ENCODE measurements at places on chromosomes 7 and 10.

DNA sequence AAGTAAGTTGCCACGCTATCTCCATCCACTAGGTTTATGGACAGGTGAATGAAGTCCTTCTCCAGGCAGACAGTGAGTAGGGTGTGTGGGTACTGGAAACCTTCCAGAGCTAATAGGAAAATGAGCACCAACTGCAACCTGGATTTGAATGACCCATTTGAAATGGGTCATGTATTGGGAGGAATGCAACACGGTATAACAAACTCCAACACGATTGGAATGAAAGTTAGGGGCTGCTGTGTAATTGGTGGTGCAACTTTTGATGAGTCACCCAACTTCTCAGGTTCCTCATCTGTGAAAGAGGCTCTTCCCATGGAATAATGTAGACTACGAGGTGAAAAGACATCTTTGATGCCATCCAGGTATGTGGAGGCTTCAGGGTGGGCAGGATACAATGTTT is 241.4 kb upstream of the PODXL start:
- DNase-seq = no peak

GRCh38 chr7:128838109-128838779 is 8.0 kb downstream of the FLNC start:
- no peak for DNase-seq

- no peak for DNase-seq
These were observed 259.0 kb downstream of the GRM8 start for GRCh38 chr7:126993626-126994213.

- no peak for DNase-seq
These were observed 90.1 kb downstream of the MKI67 start for GRCh38 chr10:128036011-128036615.

- no peak for DNase-seq
These were observed 330.4 kb downstream of the ARL4A start for GRCh38 chr7:13017881-13018280.

GRCh38 chr10:125538947-125539731 is 143.8 kb downstream of the TEX36 start:
- no peak for DNase-seq

GRCh38 chr7:32145911-32146310 is 75.7 kb upstream of the PDE1C start:
- DNase-seq = no peak

DNA sequence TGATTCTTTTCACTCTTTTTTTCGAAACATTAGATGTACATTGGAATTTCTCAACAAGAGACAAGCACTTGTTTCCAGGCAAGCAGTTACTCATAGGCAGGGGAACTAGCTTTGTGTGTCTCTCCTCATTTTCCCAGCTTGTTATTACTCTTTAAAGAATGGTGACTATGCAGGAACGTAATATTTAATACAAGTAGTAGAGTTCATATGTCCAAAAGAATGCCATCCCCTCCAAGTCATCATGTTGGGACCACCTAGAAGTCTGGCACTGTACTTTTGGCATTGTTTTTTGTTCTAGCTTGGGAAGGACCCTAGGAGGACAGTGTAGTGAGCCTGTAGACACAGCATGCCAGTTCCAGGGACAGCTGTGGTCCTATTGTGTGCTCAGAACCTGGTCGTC is 650.7 kb downstream of the INHBA start:
- DNase-seq = no peak

GRCh38 chr10:43307306-43307705 is 40.4 kb upstream of the RASGEF1A start:
- DNase-seq = no peak

GRCh38 chr7:26500749-26501352 is 209.2 kb downstream of the SNX10 start:
- DNase-seq = peak; percentile 34

GRCh38 chr7:74059037-74059436 is 24.6 kb upstream of the LIMK1 start:
- DNase-seq = no peak

DNA sequence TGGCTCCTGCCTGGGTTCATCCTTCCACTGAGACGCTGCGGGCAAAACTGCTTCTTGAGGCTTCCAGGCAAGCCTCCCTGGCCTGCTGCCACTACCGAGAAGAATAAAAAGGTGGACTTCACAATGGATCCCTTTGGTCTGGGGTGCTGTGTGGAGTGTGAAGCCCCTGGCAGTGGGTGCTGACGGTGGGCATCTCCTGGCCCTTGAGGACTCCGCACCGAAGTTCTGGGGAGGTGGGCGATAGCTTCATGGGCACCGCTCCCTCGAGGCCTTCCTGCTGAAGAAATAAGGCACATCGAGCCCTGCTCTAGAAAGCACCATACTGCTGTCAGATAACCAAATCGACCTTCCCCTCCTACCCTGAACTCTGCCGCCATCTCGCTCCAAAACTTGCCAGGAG is 106.6 kb upstream of the CTBP2 start:
- no peak for DNase-seq

DNA sequence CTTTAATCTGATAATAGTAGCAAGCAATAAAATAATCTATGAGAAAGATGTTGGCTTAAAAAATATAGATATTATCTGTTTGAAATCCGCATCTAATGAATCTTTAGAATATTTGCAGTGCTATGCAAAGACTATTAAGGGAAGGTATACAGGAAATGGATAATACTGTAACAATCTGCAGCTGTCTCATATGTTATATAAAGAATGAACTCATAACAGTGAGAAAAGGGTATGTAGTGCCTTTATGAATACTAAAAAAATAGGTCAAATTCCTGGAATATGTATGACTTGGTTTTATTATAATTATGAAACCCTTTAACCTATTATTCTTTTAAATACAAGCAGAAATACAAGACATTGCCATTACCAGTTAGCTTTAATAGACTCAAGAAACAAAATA is 105.1 kb upstream of the GPR22 start:
- no peak for DNase-seq

- DNase-seq = no peak
These were observed 59.4 kb upstream of the NAMPT start for GRCh38 chr7:106344211-106344610.

- DNase-seq = no peak
These were observed 994.9 kb downstream of the REEP3 start for GRCh38 chr10:64515970-64516699.

GRCh38 chr10:51400392-51401096 is 298.9 kb downstream of the CSTF2T start:
- DNase-seq = no peak

GRCh38 chr7:94655848-94656657 is at the start of gene SGCE:
Gene SGCE (minus strand): TSS chr7:94656133. CDS start chr7:94656098, 35 bp downstream.
- DNase-seq = peak; percentile 51

DNA sequence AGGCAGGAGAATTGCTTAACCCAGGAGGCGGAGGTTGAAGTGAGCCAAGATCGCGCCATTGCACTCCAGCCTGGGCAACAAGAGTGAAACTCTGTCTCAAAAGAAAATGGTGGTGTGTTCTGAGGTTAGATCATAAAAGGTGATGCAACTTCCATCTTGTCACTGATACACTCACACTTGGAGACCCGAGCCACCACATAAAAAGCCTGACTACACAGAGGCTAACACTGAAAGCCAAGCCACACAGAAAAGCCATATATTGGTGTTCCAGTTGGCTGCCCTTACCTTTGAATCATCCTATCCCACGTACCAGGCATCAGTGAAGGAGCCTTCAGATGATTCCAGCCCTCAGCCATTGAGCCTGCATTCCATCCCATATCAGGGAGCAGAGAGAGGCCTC is 4.0 kb downstream of the MORN4 start:
- DNase-seq = no peak

- no peak for DNase-seq
These were observed 155.4 kb downstream of the TWIST1 start for GRCh38 chr7:18962031-18962430.

DNA sequence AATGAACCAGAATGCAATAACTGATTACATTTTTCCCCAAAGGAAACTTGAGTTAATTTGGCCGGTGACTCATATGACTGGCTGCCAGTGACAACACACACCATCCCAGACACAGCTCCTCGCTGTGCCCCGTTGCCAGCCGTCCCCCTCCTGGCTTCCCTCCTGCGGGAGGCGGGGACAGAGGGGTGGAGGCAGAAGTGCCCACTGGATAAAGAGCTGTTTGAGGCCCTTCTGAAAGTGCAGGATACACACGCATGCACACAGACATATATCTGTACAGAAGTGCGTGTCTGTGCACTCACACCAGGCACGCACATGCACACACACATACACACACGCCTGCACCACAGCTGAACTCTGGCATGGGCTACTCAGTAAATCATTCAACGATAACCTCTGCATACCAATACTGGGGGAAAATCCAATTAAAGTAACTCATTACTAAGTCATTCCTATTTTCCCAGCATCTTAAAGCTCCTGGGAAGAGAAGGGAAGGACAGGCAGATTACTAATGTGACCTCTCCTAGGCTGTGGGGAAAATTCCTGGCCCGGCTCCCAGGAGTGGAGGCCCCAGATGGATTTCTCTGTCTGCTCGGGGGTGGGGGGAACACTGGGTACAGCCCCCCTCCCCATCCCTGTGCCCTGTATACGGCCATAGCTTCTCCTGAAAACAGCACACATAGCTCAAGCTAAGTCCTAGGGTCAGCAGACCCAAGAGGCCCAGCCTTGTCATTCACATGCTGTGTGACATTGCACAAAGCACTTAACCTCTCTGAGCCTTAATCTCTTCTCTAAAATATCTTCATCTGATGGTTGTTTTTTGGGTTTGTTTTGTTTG is 52.3 kb upstream of the MYL10 start:
- no peak for DNase-seq

- no peak for DNase-seq
These were observed 31.6 kb downstream of the CHRM2 start for GRCh38 chr7:136900005-136900404.

DNA sequence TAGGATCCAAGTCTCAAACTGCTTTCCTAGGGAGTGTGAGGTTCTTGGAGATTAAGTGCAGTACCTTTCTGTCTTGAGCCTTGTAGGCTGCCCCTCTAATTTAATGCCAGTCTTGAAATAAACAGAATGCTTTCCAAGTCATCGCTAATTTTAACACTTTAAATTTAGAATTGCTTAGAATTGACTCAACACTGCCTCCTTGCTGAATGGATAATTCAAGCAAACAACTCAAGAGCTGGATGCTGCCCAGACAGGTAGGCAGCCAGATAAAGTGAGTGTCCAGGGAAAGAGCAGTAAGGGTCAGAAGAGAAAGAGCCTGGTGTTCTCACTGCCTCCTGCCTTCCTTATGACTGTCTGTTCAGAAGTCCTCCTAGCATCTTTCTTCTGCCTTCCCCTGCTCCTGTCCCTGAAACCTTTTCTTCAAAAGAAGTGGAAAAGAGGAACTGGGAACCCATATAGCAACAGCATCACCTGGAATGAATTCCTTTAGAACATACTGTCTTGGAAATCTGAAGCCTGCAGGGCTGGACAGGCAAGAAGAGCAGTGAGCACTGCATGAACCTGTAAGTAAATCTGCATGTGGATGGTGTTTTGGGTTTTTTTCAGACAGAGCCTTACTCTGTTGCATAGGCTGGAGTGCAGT is 3.1 kb upstream of the GOT1 start:
- no peak for DNase-seq

- no peak for DNase-seq
These were observed 1134.0 kb upstream of the LRRN3 start for GRCh38 chr7:109956916-109957315.

DNA sequence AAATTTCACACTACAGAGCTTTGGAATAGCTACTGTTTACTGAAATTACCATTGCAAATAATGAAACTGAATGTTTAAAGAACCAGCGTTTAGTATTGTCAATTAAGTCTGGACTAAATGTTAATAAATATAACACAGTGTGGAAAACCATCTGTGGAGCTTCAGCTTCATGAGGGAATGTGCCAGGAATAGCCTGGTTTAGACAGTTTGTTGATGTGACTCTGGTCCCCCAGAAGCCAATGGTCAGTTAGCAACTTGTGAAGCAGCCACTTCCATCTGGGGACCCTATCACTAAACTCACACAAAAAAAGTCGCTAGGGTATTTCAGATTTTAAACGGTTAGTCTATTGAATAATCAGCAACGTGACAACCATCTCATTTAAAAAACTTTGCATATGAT is 207.8 kb downstream of the RAMP3 start:
- DNase-seq = no peak

DNA sequence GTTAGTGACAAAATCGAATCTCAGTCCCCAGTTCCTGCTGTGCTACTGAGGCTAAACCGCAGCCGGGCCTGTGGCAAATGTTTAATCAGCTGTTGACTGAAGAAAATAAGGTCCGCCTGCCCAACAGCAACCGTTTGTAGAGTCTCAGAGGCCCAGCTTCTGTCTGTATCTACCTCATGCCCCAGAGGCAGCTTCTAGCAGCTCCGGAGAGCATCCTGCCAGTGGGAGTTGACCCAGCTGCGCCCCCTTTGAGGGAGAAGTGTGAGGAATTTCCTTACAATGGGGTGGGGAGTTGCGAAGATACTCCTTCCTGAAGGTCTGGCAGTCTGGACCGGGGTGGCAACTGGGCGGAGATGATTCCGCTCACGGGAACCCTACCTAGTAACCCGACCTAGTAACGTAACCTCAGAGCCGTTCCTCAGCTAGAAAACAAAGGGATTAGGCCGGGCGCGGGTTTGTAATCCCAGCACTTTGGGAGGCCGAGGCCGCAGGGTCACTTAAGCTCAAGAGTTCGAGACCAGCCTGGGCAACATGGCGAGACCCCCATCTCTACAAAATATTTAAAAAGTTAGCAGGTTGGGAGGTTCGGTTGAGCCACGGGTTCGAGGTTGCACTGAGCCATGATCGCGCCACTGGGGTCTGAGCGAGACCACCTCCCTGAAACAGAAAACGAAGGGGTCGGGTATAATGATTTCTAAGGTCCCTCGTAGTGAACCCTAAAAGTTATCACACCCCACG is 846 bp upstream of the ZNF775 start:
- DNase-seq = peak; percentile 55

DNA sequence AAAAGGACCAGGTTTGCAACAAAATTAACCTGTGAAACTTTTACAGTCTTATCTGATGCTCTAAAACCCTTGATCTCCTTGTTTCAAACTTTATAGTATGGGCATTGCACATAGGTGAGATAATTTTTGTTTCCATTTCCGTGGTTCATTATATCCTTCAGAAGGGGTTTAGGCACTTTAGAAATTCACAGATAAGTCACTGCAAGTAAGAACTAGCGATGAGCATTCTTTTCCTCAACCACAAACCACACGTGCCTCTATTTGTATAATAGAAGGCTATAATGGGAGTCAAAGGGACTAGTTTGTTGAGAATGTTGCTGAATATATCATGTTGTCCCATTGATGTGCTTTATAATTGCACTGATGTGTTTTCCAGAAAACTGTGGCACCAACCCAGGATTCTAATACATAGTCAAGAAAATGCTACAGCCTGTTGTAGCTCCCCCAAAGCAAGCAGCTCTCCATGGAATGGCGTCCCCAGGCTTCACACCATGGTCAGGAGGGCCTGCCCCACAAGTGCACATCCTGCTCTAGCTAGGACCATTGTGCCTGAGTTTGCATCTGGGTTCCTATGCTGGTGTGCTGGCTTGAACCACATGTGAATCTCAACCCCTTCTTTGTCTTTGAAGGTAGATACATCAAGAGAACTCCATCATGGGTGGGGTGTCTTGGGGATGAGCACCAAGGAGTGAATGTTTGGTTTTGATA is 14.0 kb upstream of the ATXN7L1 start:
- DNase-seq = peak; percentile 55

- DNase-seq = no peak
These were observed 21.1 kb upstream of the LANCL2 start for GRCh38 chr7:55343860-55344606.

- DNase-seq = no peak
These were observed 892.6 kb downstream of the XPNPEP1 start for GRCh38 chr10:109030581-109031210.

GRCh38 chr7:32569388-32570289 is 74.3 kb downstream of the AVL9 start:
- DNase-seq = no peak

Measured in activated CD4-positive, alpha-beta T cell treated with anti-CD3 and anti-CD28 coated beads, Interleukin-10, Interleukin-2, amounts not matched to agents 100 ng/mL and 50 ng/mL, durations not matched to agents 16 hours and 8 hours (primary cell).